ENCODE measurements at places on chromosomes 11 and 22.
A peak's percentile ranks its signal among the peaks of the same experiment; 100 is the strongest.

GRCh38 chr22:17095538-17095937 lies 10.7 kb downstream of the IL17RA start:
- DNase-seq: no peak

DNA sequence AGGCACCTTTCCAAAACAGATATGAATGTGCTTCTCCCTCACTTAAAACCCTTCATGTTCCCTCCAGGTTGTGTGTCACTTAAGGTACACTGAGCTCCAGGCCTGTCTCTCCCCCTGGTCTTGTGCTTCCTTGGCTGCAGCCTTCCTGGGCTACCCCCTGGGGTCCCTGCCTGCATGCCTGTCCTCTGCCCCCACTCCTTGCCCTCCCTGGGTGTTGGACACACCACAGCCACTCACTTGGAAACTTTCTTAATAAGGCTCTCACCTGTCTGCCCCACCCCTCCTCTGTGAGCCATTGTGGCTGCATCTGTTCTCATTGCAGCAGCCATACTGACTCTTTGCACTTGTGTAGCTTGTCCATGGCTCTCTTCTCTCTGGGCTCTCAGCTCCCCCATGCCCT lies 60.6 kb downstream of the CABIN1 start:
- DNase-seq: no peak

DNA sequence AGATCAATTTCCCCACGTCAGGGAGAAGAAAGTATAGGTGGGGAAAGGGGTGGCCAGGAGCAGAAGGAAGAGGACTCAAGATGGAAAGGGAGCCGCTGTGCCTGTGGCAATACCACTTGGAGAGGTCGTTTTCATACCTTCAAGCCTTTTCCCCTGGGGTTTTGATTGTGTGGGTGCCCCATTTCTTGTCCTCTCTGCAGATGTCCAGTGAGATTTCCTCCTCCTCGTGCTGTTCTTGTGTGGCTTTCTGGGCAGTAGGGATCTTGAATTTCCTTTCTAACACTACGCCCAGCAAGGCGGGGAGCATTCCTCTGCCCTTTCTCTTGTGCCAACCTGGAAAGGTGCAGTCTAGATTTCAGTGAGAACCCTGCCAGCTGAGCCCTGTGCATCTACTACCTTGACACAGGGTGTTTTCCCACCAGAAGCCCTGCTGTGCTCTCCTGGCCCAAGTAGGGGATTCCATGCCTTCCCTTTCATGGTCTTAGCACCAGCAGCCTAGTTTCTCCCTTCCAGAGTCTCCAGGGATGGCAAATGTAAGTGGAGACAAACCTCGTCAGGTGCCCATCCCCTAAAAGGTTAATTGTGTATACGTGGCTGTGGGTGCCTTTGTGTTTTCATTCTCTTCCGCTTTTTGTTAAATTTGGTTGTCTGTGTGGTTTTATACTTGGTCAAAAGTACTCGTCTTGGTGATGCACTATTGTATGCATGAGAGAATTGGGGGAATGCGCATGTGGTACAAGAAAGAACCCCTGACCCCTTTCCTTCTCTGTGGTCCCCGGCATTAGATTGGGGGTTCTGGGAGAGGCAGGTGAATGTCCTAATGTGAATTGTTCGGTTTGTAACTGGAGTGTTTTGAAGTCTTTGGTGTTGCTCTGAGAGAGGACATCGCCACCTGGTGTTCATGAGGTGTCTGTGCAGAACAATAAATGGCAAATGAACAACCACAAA lies 71.4 kb upstream of the MPEG1 start:
- peak; percentile 68 for DNase-seq

DNA sequence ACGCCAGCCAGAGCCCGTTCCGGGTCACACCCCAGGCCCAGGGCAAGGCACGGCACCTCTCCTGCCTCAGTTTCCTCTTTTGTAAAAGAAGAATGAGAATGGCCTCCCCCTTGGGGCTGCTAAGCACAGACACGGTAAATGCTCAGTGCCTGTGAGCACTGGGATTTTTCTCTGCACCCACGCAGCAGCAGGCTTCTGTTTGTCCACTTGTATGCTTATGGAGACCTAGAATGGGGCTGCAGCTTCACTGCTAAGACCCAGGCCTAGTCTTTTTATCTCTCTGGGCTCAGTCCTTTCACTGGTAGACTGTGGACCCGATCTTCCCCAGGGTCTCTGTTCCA lies 1327.9 kb downstream of the TBC1D22A start:
- DNase-seq: no peak

- DNase-seq: no peak
Measured at GRCh38 chr11:123419731-123420452, 10.2 kb upstream of the GRAMD1B start.

- no peak for DNase-seq
Measured at GRCh38 chr22:38953091-38953490, 4.3 kb upstream of the APOBEC3A start.

- DNase-seq: no peak
Measured at GRCh38 chr11:47314992-47315391, 37.5 kb downstream of the MYBPC3 start.

GRCh38 chr11:134360050-134360835 lies 28.5 kb downstream of the GLB1L2 start:
- peak; percentile 81 for DNase-seq

GRCh38 chr11:834371-835316 lies 1.9 kb downstream of the CD151 start:
- no peak for DNase-seq

DNA sequence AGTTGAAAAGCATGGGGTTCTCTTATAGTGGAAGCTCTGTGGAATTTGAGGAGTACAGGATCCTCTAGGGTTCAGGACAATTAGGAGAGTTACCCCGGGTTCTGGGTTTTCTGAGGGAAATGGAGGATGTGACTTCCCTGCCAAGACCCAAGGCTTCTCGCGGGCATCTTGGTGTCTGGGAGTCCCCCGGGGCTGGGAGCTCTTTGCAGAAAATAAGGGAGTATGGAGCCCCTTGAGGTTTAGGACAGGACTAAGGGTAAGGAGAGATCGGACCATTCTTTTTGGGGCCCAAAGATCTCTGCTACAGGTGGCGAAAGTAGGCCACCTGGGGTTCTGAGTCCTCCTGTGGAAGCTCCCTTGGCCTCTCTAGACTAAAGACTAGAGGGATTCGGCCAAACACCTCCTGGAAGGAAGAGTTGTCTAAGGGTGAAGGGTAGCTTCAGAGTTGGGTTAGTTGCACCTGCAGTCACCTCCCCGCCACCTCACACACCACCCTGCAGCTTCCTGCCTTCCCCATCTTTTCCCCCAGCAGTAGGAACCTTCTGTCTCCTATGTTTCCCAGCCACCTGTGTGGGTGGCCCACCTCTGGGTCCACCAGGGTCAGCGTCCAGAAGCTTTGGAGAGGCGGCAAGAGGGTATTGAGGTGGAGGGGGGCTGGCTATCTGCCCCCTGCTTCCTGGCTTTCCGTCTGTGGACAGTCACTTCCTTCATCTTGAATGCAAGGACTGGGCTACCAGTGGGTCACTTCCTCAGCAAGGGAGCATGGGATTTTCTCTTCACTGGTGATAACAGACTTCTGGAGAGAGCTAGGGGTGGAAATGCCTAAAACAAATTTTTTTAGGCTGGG lies 908 bp downstream of the LIMK2 start:
- DNase-seq: no peak

- DNase-seq: no peak
Measured at GRCh38 chr22:35437049-35437448, 37.1 kb downstream of the MCM5 start.

DNA sequence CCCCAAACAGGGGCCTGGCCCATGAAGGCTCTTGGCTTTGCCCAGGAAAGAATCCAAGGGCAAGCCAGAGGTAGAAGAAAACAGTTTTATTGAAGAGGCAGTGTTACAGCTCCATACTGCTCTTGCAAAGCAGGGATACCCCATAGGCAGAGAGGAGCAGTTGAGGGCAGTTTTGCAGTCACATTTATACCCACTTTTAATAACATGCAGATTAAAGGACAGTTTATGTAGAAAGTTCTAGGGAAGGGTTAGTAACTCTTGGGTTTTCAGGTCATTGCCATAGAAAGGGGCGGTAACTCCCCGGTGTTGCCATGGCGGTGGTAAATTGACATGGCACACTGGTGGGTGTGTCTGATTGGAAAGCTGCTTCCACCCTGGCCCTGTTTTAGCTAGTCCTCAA lies 80.5 kb upstream of the GNAZ start:
- DNase-seq: no peak

- no peak for DNase-seq
Measured at GRCh38 chr22:27060190-27060589, 402.8 kb downstream of the MIAT start.

- no peak for DNase-seq
Measured at GRCh38 chr11:70788248-70789022, 390.1 kb downstream of the CTTN start.

GRCh38 chr22:19554834-19555404 lies 30.7 kb upstream of the CLDN5 start:
- no peak for DNase-seq

DNA sequence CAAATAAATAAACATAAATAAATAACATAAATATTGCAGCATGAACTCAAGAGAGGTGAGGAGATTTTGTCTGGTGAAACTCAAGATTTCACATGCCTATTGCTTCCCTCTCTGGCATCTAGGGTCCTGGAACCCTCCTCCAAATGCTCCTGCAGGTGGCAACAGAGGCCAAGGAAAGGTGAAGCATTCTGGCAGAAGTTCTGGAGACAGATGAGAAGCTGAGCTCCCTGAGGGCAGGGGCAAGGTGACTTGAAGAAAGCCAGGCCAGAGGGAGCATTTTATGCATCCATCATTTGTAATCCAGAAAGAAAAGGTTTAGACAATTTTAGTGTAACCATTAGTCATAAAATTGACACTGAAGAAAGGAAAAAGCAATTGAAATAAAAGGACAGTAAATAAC lies 64.9 kb downstream of the ENDOD1 start:
- DNase-seq: peak; percentile 49

DNA sequence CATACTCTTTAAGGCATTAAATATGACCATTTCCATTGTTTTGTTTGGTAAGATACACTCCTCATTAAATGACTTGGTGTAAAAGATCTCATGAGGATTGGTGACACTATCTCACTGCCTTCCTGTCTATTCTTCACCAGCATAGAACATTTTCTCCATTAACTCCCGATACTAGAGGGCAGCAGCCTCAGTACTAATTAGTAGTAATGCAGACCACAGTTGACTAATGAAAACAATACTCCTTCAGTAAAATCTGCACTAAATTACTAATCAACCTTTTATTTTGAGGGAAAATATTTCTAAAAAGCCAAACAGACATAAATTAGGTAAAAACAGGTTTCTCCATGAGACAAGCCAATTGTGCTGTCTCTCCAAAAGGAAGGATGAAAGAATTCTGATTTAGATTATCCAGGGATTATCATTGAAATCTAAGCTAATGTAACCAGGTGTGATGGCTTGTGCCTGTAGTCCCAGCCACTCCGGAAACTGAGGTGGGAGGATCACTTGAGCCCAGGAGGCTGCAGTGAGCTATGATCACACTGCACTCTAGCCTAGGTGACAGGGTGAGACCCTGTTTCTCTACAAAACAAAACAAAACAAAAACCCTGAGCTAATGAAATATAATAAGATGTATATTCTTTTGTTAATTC lies 9.4 kb downstream of the PGM2L1 start:
- DNase-seq: peak; percentile 85

DNA sequence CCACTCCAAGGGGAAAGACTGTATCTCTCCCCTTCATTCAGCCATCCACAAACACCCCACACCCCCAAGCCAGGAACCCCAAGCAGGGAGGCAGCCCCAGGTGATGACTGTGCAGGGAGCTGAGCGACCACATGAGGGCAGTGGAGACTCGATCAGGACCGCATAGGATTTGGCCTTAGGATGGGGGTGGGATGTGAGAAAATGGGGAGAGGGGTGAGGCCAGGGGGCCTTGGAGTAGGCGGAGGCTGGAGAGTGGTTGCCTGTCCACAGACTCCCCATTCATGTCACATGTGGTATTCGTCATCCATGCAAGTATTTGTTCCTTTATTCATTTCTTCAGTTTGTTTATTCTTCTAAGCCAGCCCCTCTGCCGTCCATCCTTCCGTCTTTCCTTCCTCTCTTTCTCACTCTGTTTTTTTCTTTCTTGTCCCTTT lies 2.7 kb upstream of the RHOD start:
- peak; percentile 26 for DNase-seq

GRCh38 chr22:47174671-47175112 lies 412.2 kb downstream of the TBC1D22A start:
- DNase-seq: no peak

DNA sequence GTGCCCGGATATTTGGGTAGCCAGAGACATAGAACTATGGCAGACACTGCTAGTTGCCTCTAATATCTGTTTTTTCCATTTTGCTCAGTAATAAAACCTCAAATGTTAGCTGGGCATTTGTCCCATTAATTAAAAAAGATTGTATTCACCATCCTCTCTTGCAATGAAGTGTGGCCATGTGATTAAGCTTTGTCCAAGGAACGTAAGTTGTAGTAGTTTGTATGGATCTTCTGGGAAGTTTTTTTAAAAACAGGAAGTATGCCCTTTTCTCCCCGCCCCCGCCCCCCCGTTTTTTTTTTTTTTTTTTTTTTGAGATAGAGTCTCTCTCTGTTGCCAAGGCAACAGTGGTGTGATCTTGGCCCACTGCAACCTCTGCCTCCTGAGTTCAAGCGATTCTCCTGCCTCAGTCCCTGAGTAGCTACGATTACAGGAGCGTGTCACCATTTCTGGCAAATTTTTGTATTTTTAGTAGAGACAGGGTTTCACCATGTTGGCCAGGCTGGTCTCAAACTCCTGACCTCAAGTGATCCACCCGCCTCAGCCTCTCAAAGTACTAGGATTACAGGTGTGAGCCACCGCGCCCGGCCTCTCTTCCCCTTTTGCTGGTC lies 1.7 kb upstream of the TMEM135 start:
- DNase-seq: no peak

DNA sequence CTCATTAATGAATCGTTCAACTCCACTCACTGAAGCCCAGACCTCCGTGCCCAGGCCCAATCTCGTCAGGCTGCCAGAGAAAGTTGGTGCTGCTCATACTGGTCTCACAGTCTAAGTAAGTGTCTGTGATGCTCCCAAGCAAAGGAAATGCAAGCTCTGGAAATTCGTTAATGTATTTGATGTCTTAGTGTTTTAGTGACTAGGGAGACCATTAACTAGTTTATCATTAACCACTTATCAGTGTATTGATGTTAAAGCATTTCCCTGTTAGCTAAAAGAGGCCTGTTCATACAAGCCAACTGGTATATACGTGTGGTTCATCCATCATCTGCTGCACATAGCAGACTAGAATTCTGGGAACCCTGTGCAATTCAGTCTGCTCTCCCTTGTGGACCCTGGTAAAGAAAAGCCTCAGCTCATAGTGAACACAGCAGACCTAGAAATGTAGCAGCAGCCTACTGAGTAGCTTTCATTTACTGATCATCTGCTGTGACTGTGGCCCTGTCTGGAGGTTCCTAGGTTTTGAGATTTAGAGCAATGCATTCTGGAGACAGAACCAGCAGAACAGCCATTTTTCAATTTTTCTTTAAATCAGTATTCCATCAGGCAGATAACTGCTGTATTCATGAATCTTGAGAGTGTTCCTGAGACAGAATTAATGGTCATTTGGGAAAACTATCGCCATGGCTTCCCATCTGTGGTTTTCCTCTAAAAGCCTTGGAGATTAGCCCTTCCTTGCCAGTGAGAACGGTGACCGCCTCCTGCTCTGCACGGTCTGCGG lies 15.7 kb upstream of the AIFM3 start:
- DNase-seq: no peak

GRCh38 chr22:27574002-27574366 lies 227.6 kb downstream of the MN1 start:
- DNase-seq: no peak
